Sigmoid colon (tissue), 7 donors: ENCODE measurements at places on chromosomes 12 and 14. TPM values are rescaled to one million over a fixed set of nuclear protein-coding genes. Genes with fewer than 3 reads are reported as not detected.
A peak's percentile ranks its signal among the peaks of the same experiment; 100 is the strongest.

GRCh38 chr12:53677016-53677799 is 1.3 kb upstream of the ATP5MC2 start:
- H3K36me3 ChIP-seq = peaks cover 17% of the 10 kb centered on the region
- H3K4me1 ChIP-seq = peaks cover 32% of the 10 kb centered on the region
- DNase-seq = peak; percentile 70
- H3K4me3 ChIP-seq = peak overlapping the region; percentile 82
- H3K27me3 ChIP-seq = no peaks in the 10 kb centered on the region
- peak overlapping the region; percentile 91 for H3K27ac ChIP-seq

DNA sequence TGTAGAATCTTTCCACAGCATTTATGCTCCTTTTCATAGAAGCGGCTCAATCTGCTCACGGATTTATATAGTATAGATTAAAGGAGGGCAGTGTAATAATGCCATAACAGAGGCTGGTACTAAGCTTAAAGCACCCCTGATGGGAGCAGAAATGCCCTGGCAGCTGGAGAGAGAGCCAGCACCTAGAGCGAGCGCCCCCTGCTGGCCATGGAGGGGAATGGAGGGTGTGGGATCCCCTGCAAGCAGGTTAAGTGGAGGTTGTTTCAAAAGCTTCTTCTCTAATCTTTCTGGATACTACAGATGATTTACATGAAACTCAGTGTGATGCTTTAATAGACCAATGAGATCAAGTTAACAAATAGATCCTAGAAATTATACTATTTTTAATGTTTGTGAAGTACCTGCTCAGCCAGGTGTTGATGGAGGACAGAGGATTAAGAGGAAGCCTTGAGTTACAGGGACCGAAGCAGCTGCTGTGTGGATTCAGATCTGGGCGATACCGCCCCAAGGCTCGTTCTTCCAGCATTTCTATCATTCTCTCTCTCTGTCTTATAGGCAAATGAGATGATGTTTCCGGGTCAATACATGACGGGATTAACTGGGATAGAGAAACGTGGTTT is 1519.3 kb upstream of the TMEM132C start:
- no peaks in the 10 kb centered on the region for H3K36me3 ChIP-seq
- H3K27me3 ChIP-seq = no peaks in the 10 kb centered on the region
- H3K4me1 ChIP-seq = no peaks in the 10 kb centered on the region
- H3K27ac ChIP-seq = no peak overlapping the region

The RDH5 gene
- total RNA-seq = 33.5 TPM

DNA sequence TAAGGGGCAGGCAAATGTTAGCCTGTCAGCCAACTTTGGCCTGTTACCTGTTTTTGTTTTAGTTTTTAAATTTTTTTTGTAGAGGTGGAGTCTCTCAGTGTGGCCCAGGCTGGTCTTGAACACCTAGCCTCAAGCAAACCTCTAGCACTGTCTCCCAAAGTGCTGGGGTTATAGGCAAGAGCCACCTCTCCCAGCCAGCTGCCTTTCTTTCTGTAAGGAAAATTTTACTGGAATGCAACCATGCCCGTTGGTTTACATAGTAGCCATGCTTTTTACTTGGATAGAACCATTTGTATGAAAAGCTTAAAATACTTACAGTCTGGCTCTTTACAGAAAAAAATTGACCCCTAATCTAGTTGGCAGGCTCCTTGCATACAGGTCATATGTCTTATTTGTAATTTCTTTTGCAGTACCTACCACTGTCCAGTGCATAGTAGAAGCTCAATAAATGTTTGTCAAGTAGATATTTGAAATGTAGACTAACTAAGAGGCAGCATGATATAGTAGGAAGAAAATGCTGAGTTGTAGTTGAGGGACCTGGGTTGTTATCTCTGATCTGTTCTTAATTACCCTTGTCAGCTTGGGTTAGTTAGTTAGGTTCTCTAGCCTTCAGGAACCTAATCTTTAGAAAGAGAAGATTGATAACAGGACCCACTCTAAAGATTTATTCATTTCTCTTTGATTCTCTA is 4.7 kb downstream of the MDM2 start:
- no peak overlapping the region for H3K27ac ChIP-seq
- no peaks in the 10 kb centered on the region for H3K4me1 ChIP-seq
- no peak overlapping the region for H3K4me3 ChIP-seq
- peak; percentile 18 for DNase-seq

DNA sequence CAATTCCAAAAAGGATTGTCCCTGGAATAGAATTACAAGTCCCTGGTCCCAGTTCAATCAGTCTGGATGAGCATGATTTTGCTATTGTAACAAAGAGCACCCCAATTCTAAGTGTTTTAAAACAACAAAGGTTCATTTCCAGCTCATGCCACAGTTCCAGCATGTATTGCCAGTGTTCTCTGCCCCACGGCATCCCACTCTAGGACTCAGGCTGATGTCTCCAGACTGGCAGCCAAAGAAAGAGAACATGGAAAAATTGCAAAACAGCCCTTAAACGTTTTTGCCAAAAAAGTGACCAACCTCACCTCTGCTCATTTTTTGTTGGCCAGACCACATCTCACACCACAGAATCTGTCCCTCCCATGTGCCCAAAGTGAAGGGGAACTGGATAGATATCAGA is 116.0 kb upstream of the PLXNC1 start:
- H3K4me1 ChIP-seq = no peaks in the 10 kb centered on the region
- no peaks in the 10 kb centered on the region for H3K27me3 ChIP-seq
- H3K4me3 ChIP-seq = no peak overlapping the region
- no peak for DNase-seq
- no peaks in the 10 kb centered on the region for H3K36me3 ChIP-seq

DNA sequence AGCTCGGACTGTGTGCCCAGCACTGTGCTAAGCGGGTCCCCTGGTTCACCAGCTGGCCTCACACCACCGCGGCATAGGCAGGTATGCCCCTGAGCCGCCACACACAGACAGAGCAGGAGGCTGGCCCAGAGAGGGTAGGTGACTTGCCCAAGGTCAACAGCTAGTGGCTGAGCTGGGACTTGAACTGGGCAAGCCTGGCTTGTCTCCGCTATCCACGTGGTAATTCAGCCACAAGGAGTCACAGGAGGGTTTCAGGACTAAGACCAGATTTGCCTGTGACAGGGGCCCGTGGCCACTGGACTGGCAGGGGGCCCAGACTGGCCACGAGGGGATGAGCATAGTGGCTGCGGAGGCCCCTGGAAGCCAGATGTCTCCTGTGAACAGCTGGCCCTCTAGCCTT is 47.7 kb downstream of the NCOR2 start:
- peaks cover 90% of the 10 kb centered on the region for H3K4me1 ChIP-seq
- no peaks in the 10 kb centered on the region for H3K27me3 ChIP-seq
- peak overlapping the region; percentile 97 for H3K27ac ChIP-seq
- H3K4me3 ChIP-seq = no peak overlapping the region

GRCh38 chr12:96457191-96457930 is 32.0 kb upstream of the CFAP54 start:
- no peak for DNase-seq
- no peak overlapping the region for H3K27ac ChIP-seq
- H3K36me3 ChIP-seq = no peaks in the 10 kb centered on the region
- H3K4me3 ChIP-seq = no peak overlapping the region
- H3K27me3 ChIP-seq = no peaks in the 10 kb centered on the region

GRCh38 chr12:124527861-124528561 is 39.4 kb downstream of the NCOR2 start:
- H3K4me1 ChIP-seq = peaks cover 42% of the 10 kb centered on the region
- no peaks in the 10 kb centered on the region for H3K36me3 ChIP-seq
- peak overlapping the region; percentile 14 for H3K27ac ChIP-seq
- H3K27me3 ChIP-seq = no peaks in the 10 kb centered on the region
- no peak overlapping the region for H3K4me3 ChIP-seq
